Stimulated activated CD8-positive, alpha-beta memory T cell treated with anti-CD3 and anti-CD28 coated beads, Interleukin-12 subunit alpha, Interleukin-12 subunit beta, amount 100 ng/mL, for 1 hour (primary cell): ENCODE measurements at places on chromosomes 16 and 17.

GRCh38 chr17:21388944-21389343, 12.8 kb downstream of the KCNJ12 start:
- DNase-seq, result no peak

DNA sequence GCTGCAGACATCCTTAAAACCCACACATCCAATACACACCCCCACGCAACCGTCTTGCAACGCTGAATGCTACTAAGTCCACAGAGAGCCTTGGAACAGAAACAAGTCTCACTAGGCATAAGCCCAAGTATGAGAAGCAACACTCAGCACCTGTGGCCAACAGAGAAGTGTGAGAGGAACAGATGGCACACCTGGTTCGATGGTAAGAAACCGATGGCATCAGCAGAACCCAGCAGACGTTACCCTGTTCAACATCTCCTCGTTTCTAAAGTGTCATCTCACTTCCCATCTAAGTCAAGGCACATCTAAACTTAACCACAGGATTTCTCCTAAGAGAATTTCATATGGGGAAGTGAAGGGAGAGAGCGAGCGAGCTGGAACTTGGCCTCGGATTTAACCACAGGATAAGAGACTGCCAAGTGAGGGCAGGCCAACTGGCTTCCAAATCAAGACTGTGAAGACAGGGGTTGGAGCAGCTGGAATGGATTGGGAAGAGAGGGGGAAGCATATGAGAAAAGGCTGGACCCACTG, 41.0 kb downstream of the NXPH3 start:
- DNase-seq, result no peak

GRCh38 chr17:62963296-62963695, 2.7 kb upstream of the TANC2 start:
- DNase-seq, result no peak

GRCh38 chr16:48526058-48526957, 83.7 kb downstream of the N4BP1 start:
- DNase-seq, result no peak

- no peak for DNase-seq
Observed at GRCh38 chr17:63258785-63259184, 187.3 kb downstream of the CYB561 start.

DNA sequence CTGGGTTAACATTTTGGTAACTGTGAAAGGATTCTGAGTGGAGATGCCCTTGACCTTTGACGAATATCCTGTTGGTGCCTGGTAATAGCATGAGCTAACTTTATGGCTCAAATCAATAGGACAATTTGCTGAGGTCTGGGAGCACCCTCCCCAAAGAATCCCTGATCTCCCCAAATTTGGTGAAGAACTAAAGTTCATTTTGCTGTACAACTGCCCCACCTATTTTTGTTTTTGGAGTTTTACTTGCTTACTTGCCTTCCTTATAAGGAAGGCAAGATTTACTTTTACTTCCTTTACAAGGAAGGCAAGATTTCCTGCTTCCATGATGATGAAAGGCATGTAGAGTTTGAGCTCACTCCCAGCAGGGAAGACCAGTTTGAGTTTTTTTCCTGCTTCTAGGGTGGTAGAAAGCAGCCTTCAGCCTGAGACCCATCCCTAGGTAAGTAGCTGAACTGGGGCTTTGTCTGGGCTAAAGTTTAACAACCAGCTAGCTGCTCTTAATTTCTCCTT, 2.8 kb downstream of the KRTAP4-9 start:
- no peak for DNase-seq

GRCh38 chr17:53807286-53807685, 15.4 kb upstream of the KIF2B start:
- DNase-seq, result no peak

DNA sequence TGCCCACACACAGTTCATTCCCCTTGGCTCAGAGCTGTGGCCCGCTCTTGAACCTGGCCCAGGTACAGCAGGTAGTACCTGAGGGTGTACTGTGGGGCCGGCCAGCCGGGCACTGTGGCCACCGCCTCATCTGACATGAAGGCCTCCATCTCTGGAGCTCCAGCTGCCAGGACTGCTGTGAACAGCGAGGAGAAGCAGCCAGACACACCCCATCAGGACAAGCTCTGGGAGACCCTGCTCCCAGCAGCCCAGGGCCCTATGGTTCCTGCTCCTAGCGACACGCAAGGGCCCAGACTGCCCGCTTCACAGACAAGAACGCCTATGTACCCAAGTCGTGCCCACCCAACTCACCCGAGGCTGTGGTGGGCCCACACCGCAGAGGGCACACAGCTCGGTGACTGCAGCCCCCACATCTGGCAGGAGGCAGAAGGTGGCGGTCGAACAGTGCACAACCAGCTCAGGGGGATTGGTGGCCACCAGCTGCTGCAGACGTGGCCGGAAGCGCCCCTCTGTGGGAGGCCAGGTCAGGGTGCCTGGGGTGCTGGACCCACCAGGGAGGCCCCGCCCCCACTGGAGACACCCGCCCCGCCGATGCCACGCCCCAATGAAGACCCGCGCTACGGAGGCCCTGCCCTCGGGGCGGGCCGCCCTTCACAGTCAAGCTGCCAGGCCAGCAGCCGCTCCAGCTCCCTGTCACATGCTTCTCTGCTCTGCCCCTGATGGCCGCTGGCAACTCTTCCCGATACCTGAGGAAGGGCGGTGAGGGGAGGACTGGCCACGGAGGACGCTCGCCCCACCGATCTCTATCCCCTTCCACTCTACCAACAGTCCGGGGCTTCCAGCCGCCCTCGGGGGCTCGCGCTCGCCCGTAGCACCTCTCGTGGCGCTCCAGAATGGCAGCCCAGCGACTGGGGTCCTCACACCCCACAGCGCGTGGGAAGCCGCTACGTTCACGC, 1.1 kb upstream of the STUB1 start:
- no peak for DNase-seq

GRCh38 chr16:81097230-81097629, 1.0 kb upstream of the GCSH start:
- DNase-seq, result no peak

DNA sequence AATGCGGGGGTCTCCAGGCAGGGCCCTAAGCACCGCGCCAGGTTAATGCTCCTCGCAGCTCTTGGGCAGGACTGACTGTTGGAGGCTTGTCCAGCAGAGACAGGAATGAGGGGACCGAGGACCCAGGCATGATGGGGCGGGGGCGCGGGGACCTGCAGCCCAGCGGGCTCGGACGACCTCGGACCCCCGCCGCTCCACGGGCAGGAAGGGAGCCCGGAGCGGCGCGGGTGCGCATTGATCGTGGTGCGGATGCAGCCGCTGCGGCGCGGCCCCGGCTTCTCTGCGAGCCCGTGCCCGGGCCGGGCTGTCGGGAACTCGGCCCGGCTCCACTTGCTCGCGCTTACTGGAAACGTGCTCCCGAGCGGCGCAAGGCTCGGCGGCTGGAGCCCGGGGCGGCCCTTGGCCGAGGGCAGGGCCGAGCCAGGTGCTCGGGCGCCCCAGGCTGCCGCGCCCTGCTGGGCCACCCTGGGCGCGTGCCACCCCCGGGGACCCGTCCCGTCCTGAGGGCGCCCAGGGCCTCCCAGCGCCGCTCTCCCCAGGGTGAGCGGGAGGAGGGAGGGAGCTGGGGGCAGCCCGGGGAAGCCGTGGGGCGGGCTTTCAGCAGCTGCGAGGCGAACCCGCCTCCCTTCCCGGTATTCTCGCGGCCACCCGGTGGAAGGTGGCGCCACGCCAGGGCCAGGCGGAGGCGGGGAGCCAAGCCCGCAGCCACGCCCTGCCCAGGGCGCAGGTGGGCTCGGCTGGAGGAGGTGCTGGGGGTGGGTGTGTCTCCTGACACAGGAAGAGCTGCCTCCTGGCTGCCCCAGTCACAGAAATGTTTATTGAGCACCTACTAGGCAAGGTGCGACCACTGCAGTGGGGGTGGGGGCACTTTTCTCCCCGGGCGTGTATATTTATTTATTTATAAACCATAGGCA, 45.9 kb downstream of the SOCS3 start:
- DNase-seq, result peak; percentile 46

DNA sequence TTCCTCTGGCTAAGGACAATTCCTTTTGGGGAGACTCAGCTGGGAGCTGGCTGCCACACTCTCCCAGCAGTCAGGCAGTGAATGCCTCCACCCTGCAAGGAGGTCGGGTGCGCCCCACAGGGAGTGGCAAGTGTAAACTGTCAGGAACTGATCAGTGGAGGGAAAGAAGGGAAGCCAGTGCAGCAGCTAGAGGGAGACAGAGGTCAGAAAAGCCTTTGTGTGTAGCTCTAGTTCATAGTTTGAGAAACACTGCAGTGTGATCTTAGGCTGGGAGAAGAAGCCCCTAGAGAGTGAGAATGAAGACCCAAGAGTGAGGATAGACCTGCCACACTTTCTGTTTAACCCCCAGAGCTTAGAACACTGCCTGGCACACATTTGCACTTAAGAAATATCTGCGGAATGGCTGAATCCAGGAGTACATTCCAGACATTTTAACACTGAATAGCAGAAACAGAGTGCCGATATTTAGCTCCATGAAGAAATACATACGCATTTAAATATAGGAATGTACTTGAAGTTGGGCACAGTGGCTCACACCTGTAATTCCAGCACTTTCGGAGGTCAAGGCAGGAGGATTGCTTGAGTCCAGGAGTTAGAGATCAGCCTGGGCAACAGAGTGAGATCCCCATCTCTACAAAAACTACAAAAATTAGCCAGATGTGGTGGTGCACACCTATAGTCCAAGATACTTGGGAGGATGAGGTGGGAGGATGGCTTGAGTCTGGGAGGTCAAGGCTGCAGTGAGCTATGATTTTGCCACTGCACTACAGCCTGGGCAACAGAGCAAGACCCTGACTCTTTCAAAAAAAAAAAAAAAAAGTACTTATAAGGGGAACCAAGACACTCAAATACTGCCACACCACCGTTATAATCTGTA, 11.1 kb upstream of the SLC5A11 start:
- DNase-seq, result no peak

GRCh38 chr17:2034157-2034556, 4.2 kb downstream of the DPH1 start:
- DNase-seq, result no peak

- DNase-seq, result no peak
Observed at GRCh38 chr16:81992859-81993258, 18.4 kb downstream of the SDR42E1 start.

DNA sequence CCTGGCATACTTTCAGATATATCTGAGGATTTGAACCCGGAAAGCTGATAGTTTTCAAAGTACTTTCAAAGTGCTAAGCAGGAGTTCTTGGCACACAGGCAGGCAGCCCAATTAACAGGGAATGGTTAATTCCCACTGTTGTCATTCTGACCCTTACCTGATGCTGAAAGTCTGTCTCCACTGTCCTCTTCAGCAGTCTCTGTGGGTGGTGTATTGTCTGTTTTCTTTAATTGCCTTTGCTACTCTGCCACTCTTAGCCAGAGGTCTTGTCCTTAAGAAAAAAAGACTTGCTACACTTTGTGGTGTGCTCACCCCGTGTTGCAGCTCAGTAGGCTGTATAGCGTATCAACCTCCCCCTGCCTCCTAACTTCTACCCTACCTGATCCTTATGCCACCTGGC, 63.2 kb upstream of the SLC12A3 start:
- DNase-seq, result no peak

DNA sequence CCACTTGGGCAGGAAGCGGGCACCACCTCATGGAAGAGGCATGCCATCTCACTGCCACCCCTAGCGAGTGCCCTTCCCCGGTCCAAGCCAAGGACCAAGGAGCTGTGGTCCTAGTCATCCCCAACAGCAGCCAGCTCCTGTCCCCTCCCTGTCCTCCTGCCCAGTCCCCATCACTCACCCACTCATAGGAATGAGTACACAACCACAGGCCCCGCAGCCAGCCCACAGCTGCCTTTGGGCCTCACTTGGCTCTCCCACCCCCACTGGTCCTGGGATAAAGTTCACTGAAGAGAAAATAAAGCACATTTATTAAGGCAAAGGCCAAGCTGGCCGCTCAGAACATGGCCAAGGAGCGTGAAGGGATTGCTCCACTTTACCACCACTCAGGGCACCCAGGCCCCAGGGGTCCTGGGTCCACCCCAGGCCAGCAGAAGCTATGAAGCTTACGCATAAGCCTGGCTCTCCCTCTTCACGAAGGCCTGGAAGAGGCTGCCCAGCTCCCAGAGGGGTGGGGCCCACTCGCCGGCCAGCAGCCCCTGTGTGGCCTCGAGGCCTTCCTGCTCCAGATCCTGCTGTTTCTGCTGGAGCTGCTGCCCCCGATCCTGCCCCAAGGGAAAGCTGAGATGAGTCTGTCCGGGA, 3.6 kb downstream of the SCRN2 start:
- no peak for DNase-seq

- DNase-seq, result no peak
Observed at GRCh38 chr17:61000911-61001310, 323.3 kb downstream of the BCAS3 start.

DNA sequence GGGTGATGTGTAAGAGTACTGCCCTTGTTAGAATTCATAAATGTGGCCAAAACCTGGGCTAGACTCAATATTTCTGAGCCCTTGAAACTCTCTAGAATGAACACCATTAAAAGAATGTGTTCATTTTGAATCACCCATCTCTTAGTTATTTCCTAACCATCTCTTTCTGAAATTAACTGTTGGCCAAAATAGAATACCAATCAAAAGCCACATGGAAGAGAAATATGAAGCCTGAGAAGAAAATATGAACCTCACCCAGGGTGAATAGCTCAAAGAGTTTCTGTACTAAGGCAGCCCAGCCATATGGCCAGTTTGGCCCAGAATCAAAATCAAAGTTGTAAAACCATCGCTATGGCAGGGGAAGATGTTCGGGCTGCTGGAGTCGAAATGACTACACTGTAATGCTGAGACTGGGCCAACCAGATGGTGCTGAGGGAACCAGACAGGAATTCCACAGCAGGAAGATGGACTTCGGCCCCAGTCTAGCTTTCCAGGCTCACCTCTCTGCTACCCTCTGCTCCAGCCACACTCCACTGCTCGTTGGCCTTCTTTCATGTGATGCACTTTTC, 154.3 kb upstream of the ZFHX3 start:
- DNase-seq, result no peak

DNA sequence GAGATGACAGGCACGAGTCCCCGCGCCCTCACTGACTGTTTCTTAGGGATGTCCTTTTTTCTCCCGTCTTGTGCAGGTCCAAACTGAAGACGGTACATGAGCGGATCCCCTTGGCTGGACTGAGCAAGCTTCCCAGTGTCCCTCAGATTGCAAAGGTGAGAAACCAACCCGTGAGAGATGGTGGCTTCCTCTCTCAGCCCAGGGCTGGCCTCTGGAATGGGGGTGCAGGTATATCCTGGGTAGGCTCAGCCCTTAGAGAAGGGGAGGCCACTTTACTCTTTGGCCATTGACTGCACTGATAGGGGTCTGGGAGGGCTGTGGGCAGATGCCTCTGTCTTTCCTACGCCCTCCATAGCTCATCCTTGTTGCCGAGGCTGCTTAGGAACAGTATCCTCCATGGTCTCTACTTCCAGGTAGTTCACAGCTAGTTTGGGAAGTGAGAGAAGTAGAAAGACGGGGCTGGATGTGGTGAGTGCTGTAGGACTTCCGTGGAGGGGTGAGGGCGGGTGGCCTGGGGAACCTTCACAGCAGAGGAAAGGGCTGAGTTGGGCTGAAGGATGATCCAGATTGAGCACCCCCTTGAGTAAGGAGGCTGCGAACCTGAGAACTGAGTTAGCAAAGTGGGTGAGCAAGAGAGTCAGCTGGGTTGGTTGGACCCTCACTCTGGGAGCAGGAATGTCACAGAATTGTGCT, 83.0 kb downstream of the OR1D5 start:
- no peak for DNase-seq

GRCh38 chr16:86222547-86222946, 287.8 kb upstream of the FOXF1 start:
- no peak for DNase-seq

- no peak for DNase-seq
Observed at GRCh38 chr17:28744972-28745785, 1.4 kb downstream of the TRAF4 start.
